ENCODE measurements at places on chromosomes 6 and 20. TPM values are rescaled to one million over a fixed set of nuclear protein-coding genes. Genes with fewer than 3 reads are reported as not detected.

Gene BTNL2
- not detected for total RNA-seq

Gene ESR1
- 0.13 TPM for total RNA-seq

Gene PDE10A
- 44.2 TPM for total RNA-seq

Gene TINAG
- total RNA-seq = not detected

Gene C6orf163
- total RNA-seq = 0.13 TPM

Gene EYA4
- 10.3 TPM for total RNA-seq
